ENCODE measurements at places on chromosomes 2 and 18.
A peak's percentile ranks its signal among the peaks of the same experiment; 100 is the strongest.

DNA sequence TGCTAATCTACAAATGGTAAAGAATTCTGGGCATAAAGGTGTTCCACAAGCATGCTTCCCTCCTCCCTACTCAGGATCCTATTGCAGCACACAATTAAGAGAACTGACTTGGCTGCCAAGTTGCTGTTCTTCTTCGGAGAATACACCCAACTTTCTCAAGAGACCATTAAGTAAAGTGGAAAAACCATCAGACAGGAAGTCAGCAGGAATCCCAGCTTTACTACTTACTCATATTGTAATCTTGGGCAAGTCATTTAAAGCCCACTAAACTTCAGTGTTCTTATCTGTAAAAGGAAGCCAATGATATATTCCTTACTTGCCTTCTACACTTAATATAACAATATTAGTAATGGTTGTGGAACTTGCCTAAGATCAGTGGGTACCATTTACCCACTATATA lies 37.8 kb downstream of the PSTPIP2 start:
- DNase-seq, result no peak

DNA sequence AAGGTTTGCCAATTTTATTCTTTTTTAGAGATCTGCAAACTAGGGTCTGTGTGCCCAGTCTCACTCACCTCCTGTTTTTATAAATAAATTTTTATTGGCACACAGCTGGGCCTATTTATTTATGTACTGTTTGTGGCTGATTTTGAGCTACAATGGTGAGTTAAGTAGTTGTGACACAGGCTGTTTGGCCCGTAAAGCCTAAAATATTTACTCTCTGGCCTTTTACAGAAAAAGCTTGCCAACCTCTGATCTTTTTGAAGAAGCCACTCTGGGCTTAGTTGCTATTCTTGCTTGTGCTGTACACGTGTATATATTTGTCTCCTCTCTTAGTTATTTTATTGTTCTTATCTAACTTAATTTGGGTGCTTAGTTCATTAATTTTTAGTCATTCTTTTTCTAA lies 14.5 kb downstream of the NAB1 start:
- no peak for DNase-seq

- no peak for DNase-seq
Measured at GRCh38 chr2:178679891-178680290, 127.3 kb downstream of the TTN start.

DNA sequence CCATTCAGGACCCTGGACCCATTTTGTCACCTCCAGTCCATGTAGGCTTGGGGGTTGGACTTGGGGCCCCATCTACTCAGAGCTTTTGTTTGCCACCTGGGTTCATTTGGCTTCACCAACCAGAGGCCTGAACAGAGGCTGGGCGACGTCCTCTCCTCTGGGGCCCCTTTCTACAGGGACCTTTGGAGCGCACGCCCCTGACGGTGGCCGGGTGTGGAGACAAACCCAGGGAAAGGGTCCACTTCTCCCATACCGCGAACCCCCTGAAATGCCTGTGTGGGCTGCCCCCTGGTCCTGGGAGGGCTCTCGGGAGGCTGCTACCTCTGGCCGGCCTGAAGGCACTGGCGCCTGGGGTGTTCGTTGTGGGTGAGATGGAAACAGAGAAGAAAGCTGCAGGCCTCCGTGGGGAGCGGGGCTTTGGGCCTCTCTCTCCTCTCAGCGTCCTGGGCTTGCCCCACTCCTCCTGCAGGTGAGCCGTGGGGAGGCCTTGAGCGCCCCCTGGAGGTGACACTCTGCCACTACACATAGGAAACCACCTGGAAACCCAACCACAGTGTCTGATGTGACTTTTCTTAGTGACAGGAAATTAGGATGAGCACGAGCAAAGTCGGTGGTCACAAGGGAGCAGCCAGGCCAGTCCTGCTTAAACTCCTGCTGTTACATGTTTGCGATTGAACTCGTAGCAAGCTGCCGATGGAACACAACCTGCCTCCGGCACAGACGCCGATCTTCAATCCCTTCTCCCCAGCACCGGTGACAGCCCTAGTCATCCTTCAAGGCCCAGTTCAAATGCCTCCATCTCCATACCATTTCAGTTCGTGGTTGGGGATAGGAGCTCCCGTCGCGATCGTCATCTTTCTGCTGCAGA lies 12.0 kb upstream of the NTSR2 start:
- peak; percentile 14 for DNase-seq

DNA sequence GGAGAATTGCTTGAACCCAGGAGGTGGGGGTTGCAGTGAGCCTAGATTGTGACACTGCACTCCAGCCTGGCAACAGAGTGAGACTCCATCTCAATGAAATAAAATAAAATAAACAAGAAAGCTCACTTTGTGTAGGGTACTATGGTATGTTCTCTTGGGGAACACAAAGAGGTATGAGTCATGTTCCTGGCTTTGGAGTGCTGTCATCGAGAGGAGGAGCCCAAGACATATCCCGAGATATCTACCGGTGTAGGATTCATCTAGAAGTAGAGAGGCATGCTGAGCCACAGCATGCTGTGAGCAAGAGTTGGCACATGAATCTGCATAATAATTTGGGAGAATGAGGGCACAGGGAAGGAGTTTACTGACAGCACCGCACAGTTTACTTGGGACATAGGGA lies 244.9 kb upstream of the EPHA4 start:
- no peak for DNase-seq

DNA sequence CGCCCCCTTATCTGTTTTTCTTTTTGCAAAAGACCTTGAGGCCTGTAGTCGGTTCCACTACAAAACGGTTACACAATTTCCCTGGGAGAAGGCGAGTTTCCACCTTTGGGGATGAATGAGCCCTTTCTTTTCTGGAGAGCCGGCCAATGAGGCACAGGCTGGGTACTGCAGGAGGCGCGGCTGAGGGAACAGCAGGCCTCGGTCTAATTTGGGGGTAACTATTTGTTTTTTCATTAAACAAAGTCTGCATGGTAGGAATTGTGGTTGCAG lies 129.2 kb downstream of the MYCN start:
- no peak for DNase-seq

- no peak for DNase-seq
Measured at GRCh38 chr2:230644356-230644935, 68.2 kb upstream of the CAB39 start.

GRCh38 chr2:34578641-34579040 lies 979.5 kb upstream of the FAM98A start:
- DNase-seq, result no peak

DNA sequence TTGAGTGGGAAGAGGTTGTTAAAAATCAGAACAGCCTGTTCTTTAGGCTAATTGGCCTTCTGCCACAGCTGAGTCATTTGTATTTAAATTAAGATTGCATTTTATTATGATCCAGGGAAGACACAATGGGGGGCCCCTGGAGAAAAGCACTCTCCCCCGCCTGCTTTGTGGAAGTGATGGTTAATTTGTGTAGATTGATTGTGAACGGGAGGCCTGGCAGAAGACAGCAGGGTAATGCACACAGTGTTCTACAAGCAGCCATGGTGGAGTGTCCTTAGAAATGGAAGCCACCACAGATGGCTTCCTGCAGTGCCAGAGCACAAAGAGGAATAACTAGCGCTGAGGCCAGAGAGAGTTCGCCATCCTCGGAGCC lies 19.6 kb downstream of the RAMP1 start:
- no peak for DNase-seq

- DNase-seq, result no peak
Measured at GRCh38 chr2:176582176-176582575, 312.9 kb downstream of the MTX2 start.

- peak; percentile 25 for DNase-seq
Measured at GRCh38 chr18:9091066-9091476, 11.4 kb upstream of the NDUFV2 start.

DNA sequence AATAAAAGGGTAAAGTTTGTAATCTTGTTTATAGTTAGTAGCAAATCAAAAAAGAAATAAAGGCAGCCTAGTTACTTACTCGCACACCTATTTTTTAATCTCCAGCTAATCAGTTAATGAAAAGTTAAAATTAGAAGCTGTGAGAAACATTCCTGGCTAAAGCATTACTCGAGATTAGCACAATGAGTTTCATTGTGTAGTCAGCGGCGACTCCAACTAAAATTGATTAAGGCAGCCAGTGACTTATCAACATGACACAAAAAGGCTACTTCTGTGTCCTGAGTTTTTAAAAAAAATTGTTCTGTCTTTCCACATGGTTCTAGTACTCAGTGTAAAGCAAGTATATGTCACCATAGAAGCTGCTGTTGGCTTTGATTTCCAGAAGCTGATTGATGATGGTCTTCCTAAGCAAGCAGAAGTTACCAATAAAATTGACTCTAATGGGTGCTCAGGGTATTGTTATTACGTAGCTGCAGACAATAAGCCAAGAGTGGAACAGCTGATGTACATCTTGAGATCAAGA lies 159.2 kb downstream of the CPS1 start:
- DNase-seq, result no peak

- DNase-seq, result no peak
Measured at GRCh38 chr2:195594248-195594647, 62.8 kb upstream of the SLC39A10 start.

- DNase-seq, result no peak
Measured at GRCh38 chr2:18384242-18384641, 176.2 kb downstream of the RDH14 start.

DNA sequence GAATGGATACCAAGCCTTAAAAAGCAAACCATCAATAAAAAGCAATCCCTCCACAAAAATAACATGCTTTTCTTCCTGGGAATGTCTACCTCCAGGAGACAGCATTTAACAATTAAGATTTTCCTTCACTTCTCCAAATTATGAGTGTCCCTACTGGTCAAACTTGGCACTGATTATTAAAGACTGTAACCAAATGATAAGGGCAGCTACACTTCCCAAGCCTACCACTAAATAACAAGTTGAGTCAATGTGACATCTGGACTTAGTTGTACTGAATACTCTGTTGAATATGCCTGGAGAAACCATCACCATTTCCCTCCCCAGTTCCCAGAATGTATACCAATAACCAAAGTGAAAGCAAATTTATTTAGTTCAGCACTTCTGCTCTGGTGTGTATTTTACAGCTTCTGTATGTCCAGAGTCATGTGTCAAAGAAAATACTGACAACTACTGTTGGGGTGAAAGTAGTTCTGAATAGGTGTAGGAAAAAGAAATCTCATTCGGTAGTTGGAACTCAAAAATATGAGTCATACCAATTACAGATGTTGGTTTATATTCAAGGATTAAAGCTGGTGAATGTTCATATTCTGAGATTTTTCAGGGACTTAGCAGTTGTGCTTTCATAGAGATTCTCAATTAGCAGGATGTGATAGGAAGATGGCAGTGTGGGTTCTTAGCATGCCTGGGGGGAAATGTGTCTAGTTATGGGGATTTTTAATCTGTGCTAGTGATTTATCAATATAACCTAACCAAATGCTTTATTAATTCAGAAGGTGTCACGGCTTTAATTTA lies 1291.6 kb upstream of the GYPC start:
- no peak for DNase-seq

GRCh38 chr18:33099626-33100025 lies 326.8 kb upstream of the KLHL14 start:
- no peak for DNase-seq

- DNase-seq, result no peak
Measured at GRCh38 chr2:95300450-95300849, 3.3 kb downstream of the KCNIP3 start.

DNA sequence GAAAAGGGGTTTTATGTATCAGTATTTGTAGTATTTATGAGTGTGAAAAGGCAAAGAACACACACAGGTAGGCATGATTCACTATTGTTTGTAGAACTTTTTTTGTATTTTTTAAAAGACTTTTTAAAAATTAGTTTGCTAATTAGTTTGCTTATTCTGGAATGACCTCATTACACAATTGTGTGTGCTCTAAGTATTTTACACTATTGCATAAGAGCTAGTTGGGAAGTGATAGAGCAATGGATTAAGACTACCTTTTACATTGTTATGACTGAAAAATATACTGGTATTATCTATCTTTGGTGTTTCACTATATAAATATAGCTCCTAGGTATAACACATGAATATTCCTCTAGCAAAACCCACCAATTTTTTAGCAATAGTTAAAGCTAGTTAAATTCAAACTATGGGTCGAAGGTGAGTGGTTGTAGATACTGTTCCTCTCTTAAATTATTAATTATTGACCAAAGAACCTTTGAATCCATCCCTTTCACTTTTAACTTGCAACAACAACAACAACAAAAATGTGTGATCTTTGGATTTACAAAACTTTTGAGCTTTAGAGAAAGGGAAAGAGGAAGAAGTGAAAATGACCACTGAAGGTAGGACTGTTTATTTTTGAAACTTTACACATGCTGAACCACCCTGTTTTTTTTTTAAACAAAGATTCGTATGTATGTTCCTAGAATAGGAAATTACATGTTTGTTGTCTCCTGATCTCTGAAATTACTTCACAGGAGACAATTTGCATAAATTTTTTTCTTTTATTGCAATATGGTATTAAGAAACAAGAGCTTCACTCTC lies 18.7 kb downstream of the ITPRID2 start:
- DNase-seq, result no peak

GRCh38 chr2:216555274-216555673 lies 56.6 kb downstream of the RPL37A start:
- no peak for DNase-seq

DNA sequence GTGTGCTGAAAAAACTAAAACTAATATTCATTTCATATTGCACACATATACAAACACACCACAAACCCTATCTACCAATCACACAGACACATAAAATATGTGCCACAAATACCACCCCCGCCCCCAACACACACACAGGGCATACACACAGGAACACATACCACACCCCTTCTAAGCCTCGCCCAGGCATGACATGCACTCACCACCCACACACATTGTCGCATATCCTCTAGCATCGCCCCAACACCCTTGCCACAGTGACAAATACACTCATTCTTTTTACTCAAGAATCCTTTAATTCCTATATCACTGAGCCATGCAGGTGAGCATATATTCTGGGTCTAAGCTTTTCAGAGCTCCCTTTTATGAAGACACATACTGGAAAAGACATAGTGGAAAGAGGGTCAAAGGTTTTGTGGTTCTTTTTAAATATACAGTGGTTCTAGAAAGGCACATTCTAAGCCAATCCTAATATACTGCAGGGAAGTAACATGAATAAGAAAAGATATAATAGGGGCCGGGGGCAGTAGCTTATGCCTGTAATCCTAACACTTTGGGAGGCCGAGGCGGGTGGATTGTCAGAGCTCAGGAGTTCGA lies 24.5 kb upstream of the LCLAT1 start:
- peak; percentile 27 for DNase-seq

DNA sequence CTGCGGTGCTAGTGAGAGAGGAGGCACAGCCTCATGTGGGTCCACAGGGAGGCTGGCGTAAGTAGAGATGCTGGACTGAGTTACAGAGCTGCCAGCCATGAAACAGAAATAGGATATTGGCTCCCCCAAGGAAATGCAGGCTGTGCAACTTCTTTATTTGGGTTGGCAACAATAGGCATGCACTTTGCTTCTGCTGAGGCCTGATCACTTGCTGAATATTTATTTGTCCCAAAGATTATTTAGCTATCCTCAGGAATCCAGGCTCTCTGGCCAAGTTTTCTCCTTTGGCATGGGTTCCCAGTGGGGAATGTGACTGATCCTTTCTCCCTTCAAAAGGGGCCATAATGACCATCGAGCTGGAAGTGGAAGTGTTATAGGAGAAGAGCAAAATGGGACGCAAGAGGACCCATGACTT lies 60.0 kb downstream of the MAPK4 start:
- no peak for DNase-seq
